Naive thymus-derived CD8-positive, alpha-beta T cell (primary cell): ENCODE measurements at places on chromosomes 2 and 18. TPM values are rescaled to one million over a fixed set of nuclear protein-coding genes. Genes with fewer than 3 reads are reported as not detected.

DNA sequence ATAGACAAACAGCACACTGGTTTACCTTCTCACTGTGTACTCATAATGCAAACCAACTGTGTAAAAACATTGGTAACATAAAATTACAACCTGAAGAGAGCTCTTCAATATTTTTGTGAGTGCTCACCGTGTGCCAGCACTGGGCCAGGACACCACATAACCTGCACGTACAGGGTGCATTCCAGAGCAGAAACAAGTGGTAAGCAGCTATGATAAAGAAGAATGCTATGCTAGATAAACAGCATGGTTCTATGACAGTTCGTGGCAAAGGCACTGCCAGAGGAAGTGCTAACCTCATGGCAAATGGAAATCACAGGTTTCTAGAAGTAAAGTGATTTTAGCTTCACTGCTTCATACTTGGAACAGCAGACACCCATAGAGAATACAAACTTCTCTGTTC is 343.5 kb downstream of the MTX2 start:
- DNase-seq = no peak
- H3K36me3 ChIP-seq = no peaks in the 10 kb centered on the region
- H3K4me1 ChIP-seq = no peaks in the 10 kb centered on the region

DNA sequence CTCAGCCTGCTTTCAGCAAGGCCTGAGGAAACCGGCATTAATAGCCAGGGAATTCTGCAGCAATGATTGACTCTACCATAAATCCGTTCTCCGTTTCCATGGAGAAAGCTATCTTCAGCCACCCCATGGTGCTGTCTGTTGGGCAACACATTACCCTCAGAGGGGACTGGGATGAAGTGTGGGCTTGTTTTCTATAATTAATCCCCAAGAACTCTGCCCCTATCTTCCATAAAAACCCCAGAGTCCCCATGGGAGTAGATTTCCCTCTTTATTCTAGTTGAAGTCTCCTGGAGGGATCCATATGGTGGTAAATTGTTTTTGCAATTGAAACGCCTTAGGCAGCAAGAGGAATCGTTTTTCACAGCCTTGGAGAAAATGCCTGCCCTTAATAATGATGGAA is 9.2 kb downstream of the G6PC2 start:
- no peak overlapping the region for H3K27ac ChIP-seq
- H3K4me1 ChIP-seq = peaks cover 9% of the 10 kb centered on the region
- no peak overlapping the region for H3K4me3 ChIP-seq

POTEI gene
- total RNA-seq = not detected

DCDC2C gene
- total RNA-seq = not detected

DNA sequence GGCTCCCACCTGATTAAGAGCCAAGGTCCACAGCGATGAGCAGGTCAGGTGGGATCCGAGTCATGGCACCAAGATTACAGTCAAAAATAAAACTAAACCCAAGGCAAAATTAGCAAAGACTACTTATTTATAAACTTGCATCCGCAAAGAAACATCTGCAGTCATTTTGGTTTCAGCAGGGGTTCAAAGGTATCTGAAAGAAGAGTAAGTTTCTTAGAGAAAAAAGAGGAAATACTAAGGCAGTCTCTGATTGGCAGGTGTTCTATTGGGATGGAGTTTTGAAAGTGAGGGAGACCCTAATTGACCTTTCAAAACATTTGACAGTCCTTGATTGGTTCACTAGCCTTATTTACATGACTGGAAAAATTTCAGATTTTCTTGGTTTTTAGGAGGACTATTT is 11.0 kb upstream of the PLB1 start:
- H3K27ac ChIP-seq = no peak overlapping the region
- DNase-seq = no peak
- no peaks in the 10 kb centered on the region for H3K36me3 ChIP-seq
- H3K4me1 ChIP-seq = no peaks in the 10 kb centered on the region
